Osteocyte (in vitro differentiated cells): ENCODE measurements at places on chromosomes 12 and 14. TPM values are rescaled to one million over a fixed set of nuclear protein-coding genes. Genes with fewer than 3 reads are reported as not detected.

DNA sequence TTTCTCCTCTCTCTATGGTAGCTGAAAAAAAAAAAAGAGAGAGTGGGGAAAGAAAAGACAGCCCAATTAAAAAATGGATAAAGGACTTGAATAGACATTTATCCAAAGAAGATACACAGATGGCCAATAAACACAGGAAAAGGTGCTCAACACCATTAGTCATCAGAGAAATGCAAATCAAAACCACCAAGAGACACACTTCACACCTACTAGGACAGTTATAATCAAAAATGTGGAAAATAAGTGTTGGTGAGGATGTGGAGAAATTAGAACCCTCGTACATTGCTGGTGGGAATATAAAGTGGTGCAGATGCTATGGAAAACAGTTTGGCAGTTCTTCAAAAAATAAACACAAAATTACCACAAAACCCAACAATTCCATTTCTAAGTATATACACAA, 172.4 kb upstream of the GRIN2B start:
- no peaks in the 10 kb centered on the region for H3K4me1 ChIP-seq
- no peaks in the 10 kb centered on the region for H3K27me3 ChIP-seq
- DNase-seq, result no peak

GRCh38 chr14:35341751-35342488, 49.7 kb downstream of the PSMA6 start:
- DNase-seq, result peak; percentile 96
- peak overlapping the region; percentile 81 for H3K27ac ChIP-seq
- H3K4me3 ChIP-seq, result no peak overlapping the region
- no peaks in the 10 kb centered on the region for H3K27me3 ChIP-seq
- no peaks in the 10 kb centered on the region for H3K36me3 ChIP-seq
- peaks cover 38% of the 10 kb centered on the region for H3K4me1 ChIP-seq

DNA sequence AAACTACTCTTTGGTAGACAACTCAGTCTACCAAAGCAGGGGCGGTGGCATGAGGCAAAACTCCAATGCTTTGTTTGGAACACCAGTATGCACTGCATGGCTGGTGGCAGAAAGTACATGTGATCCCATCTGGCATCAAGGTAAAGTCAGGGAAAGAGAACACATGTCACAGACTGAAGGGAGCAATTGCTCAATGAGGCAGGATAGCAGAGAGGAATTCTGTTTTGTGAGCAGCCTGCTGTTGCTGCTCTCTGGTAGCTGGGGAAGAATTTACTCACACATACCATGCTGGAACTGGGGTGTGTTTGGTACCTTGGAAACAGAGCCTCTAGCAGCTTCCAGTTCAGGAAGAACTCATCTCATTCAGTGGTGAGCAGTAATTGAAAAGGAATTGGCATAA, 84.8 kb downstream of the HELB start:
- H3K4me1 ChIP-seq, result peaks cover 2% of the 10 kb centered on the region
- H3K27me3 ChIP-seq, result no peaks in the 10 kb centered on the region
- no peak overlapping the region for H3K4me3 ChIP-seq
- DNase-seq, result no peak

DNA sequence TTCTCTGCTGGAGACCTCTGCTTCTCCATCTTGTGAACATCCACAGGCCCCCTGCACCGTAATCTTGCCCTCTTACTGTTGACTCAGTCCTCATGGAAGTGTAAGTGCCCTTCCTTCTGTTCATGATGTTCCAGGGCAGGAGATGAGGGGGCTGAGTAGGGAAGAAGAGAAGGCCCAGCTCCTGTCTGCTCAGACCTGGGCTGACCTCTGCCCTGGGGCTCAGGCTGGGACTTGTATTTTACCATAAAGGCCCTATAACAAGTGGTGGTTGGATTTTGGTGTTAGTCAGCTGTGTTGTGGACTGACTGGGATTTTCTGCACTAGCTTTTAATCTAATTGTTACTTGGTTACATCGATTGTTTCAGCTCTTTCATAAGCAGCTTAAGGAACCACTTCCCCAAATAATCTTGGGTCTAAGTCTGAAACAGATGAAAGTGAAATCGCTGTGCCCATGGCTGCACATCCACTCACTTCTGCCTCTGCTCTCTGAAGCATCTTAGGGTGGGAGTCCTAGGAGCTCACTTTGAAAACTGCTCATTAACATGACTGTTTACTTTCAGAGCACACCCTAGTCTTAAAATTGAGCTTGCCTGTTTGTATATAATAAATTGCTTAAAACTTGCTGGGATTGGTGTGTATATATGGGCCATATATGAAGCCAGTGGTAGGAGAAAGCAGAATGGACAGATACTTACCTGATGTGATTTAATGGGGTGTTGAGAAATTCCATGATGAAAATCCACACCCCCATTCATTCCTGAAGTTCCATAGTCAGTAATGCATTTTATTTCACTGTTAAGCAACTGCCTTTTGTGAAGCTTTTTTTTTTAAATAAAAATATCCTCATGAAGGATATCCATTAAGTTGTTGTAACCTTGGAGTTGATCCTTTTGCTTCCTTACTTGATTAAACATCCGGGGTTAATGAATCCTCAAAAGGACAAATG, 17.7 kb downstream of the C12orf71 start:
- DNase-seq, result no peak
- H3K27ac ChIP-seq, result no peak overlapping the region
- no peaks in the 10 kb centered on the region for H3K27me3 ChIP-seq
- H3K4me1 ChIP-seq, result no peaks in the 10 kb centered on the region
- no peaks in the 10 kb centered on the region for H3K36me3 ChIP-seq

Gene EID3
- total RNA-seq, result 2.8 and 3.7 TPM in 2 replicates

Gene GUCY2C
- total RNA-seq, result not detected in 2 replicates
